Stimulated activated CD4-positive, alpha-beta T cell treated with anti-CD3 and anti-CD28 coated beads, Interleukin-4, amount 100 ng/mL, for 1 hour (primary cell): ENCODE measurements at places on chromosomes 5 and 9.
A peak's percentile ranks its signal among the peaks of the same experiment; 100 is the strongest.

DNA sequence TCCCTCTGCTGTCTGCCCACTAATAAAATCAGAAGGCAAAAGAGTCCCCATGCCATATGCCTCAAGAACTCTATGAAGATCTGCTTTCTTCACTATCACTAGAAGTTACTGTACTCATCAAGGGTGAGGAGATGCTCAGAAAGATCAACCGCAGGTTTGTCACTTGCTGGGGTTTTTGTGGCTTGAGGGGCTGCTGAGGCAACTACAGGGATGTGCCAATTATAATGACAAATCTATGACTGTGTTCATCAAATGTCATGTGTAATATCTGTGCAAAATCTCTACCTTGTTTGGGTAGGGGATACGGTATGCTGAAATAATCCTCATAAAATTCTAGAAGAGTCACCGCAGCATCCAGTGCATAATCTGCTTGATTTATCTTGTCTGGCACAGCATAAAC lies 13.0 kb downstream of the ERAP1 start:
- peak; percentile 28 for DNase-seq

DNA sequence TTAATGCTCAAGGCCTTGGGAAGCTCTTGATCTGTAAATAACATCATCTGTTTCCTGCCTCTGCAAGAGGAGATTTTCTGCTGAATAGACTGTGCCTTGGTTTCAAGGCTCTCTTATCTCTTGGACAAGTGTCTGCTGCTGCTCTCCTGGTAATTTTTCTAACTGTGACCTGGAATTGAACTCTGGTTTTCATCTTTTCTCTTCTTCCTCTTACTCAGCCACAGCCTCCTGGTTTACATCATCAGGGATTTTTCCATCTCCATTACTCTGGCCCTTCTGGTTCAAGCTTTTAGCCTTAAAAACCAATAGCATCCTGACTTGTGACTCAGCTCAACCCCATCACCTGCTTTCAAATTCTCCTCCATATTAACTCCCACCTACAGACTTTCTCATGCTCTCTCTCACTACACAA lies 49.6 kb upstream of the ITGA1 start:
- no peak for DNase-seq

GRCh38 chr9:130639866-130640555 lies 24.4 kb upstream of the PRDM12 start:
- no peak for DNase-seq

GRCh38 chr5:112549605-112550166 lies 130.6 kb upstream of the EPB41L4A start:
- DNase-seq, result no peak
